ENCODE measurements at places on chromosomes 4 and X.

- no peak for DNase-seq
These were observed 135.5 kb downstream of the TMEM47 start for GRCh38 chrX:34521563-34521962.

- DNase-seq: no peak
These were observed 94.2 kb upstream of the MAMLD1 start for GRCh38 chrX:150268839-150269355.

DNA sequence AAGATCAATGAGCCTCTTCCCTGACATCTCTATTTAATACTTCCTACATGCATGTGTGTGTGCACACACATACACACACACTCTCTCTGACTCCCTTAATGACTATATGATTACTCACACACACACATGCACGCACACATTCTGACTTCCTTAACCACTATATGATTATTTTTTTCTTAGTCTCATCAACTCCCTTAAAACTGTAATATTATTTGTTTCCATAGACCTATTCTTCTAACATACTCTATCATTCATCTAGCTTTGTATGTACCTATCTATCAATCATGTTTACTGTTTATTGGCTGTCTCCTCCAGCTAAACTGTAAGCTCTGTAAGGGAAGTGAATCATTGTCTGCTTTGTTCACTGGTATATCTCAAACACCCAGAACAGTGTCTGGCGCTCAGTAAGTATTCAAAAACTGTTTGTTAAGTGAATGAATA lies 236.6 kb downstream of the RASL11B start:
- no peak for DNase-seq

DNA sequence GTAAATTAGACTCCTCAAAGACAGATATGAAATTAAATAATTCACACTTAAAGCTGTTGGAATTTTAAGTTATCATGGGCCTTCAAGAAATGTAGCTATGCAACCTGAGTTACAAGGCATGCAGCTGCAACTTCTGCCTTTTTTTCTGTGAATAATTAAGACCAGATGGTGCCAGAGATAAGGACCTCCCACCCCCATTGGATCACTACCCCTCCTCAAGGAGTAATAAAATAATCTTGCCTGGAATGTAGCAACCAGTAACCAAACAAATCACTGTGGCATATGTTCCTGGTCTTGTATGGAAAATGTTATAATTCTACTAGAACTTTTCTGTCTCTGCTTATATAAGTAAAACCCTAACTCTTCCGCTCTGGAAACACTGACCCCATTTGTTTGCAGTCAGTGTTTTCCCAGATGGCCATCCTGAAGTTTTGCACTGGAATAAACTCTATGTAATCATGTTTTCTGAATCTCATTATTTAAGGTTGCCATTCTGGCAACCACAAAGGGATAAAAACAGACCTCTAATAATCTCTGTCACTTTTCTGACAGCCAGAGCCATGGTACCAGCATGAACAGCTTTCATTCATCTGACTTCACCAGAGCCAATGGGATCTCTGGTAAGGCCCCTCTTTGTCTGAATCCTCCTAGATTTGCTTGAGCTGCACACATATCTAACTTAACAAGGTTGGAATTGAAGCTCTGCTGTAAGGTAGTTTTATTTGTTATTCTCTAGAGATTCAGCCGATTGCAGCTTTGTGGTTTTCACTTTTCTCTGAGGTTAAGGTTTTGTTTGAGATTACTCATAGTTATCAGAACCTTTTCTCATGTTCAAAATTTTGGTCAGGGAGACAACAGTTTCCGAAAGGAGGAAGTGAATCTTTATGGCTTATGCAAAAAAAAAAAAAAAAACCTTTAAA lies 274.6 kb downstream of the NAF1 start:
- no peak for DNase-seq

- no peak for DNase-seq
These were observed 101.6 kb upstream of the PPARGC1A start for GRCh38 chr4:23991444-23991843.

DNA sequence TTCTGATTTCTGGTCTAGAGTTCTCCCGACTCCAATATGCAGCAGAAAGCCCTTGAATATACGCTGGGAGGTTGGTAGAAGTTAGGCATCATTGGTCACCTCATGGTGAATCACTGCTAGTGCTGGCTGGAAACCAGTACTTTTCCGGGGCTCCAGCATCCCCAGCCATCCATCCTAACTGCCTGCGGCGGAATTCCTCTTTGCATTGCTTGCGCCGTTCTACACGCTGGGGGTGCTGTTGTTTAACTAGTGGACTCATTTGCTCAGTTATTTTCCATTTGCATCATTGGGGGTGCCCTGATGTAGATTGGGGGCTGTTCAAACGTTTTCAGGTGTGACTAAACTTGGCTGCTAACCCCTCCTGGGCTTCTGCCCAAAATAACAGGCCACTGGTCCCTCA lies 23.3 kb upstream of the GPR50 start:
- DNase-seq: no peak

DNA sequence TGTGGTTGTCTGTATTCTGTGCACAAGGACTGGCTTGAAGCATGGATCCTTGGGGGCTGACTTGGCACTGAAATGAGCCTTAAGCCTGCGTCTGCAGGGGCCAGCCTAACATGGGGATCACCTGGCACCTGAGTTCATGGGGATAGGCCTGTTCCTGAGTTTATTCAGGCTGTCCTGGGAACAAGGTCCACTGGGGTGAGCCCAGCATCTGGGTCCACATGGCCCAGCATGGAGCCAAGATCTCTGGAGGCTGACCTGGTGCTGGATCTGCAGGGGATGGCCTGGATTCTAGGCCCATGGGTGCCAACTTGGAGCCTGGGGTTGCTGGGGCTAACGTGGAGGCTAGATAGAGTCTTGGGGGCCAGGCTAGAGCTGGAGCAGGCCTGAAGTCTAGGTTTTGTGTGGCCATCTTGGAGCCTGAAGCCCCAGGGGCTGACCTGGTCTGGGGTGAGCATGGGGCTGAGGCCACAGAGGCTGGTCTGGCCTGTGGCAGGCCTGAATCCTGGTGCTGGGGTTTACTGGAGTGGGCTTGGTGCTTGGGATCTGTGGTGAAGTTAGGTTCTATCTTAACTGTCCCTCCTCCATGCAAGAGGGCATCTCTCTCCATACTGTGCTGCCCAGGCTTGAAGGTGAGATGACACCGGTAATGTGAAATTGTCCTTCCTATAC lies 652 bp upstream of the KLKB1 start:
- no peak for DNase-seq

GRCh38 chr4:27011401-27011800 lies 150.8 kb downstream of the STIM2 start:
- no peak for DNase-seq

- no peak for DNase-seq
These were observed 43.3 kb downstream of the NYX start for GRCh38 chrX:41490446-41490845.

DNA sequence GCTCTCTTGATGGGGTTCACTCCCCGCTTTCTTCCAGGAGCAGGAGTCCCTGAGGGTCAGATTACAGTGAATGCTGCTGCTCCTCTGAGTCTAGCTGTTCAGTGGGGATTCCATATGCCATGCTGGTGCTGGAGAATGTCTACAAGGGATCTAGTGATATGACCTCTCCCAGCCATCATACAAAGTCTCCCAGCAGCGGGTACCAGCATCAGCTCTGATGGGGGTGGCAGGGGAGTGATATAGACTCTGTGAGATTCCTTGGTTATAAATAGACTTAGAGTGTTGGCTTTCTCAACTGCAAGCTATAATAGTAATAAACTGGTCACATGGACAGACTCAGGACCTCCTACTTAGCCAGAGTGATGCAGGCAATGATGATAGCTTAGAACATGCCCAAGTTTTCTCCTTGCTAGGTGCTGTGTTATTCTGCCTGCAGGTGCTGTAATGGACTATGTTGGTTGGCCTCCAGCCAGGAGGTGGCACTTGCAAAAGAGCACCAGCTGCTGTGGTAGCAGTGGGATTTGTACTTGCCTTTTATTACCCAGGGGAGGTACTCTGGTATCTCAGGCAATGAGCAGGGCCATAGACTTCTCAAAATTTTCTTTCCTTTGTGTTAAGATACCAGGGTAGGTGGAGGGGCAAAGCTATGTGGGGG lies 202.9 kb downstream of the CHIC1 start:
- DNase-seq: no peak

DNA sequence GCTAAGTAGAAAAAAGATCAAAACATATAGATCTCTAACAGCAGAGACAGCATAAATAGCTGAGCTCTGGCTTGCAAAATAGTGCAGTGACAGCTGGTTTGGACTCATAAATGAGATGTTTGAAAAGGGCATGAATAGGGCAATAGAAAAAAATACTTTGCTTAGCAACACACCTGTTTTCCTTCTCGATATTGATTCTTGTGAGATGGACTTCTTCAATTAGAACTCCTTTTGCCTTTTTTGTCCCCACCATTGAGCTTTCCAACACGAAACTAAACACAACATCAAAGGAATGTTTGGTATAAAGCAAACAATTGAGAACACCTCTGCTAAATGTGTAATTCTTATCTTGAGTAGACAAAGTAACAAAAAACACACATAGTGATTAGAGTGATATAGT lies 726.3 kb downstream of the RAPGEF2 start:
- no peak for DNase-seq

DNA sequence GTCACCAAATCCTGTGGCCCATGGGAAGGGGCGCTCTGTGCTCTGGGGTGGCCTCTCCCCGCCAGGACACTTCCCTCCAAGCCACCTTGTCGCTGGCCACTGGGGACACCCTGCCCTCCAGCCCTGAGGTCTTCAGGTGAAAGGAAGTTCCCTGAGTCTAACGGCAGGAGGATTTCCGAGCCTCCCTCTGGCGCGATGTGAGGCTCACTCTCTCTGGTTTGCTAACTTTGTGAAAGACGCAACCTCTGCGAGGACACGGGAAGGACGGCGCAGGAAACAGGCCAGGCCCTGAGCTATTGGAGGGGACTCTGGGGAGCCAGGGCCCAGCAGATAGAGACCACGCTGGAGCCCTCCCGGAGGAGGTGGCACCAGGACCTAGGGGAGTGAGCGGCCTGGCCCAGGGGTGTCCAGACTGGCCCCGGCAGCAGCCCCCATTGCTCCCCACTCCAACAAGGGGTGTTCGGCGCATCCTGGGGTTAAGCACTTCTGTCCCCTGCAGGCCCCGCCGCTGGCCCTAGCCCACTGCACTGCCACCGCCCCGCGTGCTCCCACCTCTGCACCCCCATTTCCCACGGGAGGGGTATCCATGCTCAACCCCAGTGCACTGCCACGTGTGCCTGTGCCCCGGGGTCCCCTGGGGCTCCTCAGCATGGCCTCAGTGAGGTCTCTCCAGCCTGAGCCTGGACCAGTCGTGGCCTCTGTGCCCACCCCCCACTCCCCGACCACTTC lies 72.2 kb upstream of the MXD4 start:
- DNase-seq: no peak

DNA sequence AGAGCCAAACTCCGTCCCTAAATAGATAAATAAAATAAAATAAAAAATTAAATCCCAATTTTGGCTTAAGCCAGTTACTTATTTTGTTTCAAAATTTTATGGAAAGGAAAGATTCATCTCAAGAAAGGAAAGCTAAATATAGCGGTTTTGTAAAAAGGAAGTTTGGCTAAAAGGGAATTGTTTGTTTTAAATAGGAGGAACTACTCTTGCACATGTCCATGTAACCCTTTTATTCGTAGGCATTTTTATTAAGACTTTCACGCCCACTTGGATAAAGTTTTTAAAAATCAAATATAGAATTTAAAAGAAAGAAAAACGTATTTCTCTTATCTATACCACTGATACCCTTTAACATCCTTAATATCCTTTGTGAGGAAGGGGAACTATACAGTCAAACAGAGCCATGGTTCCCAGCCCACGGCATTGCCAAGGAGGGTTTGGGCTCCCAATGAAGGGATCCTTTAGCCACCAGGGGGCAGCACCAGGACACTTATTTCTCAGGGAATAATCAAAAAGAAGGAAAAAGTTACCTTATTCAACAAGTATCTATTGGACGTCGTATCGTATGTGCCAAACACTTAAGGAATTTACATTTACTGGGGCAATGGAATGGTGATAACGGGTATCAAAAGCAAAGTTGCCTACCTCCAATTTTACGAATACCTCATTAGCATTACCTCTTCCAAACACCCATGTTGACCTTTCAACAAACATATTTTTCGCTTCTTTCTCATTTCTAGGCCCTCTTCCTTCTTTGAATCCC lies 27.7 kb downstream of the CDKN2AIP start:
- peak; percentile 69 for DNase-seq

- no peak for DNase-seq
These were observed 73.1 kb downstream of the METTL14 start for GRCh38 chr4:118758293-118758692.

Measured in stimulated activated CD8-positive, alpha-beta memory T cell treated with anti-CD3 and anti-CD28 coated beads, Interleukin-2, amount 100 ng/mL, for 48 hours (primary cell).